ENCODE measurements at places on chromosomes 7 and 10.

- DNase-seq, result no peak
Measured at GRCh38 chr10:70425096-70425495, 16.4 kb downstream of the NODAL start.

DNA sequence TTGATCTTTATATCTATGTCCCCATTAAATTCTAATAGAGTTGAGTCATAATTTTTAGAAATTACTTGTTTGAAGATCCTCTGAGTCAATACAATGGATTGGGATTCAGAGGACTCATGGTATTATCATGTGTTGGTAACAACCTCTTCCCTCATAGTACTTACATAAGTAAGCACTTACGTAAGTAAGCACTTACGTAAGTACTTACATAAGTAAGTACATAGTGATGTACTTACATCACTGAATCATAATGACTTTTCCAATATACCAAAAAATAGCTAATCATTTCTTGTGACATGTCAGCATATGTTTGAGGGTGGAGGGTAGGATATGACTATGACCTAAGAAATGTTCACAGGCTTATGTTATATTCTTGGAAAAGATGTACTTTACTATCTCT is 740.5 kb downstream of the SORCS1 start:
- no peak for DNase-seq

GRCh38 chr10:13102002-13102794 is 2.2 kb downstream of the OPTN start:
- no peak for DNase-seq

DNA sequence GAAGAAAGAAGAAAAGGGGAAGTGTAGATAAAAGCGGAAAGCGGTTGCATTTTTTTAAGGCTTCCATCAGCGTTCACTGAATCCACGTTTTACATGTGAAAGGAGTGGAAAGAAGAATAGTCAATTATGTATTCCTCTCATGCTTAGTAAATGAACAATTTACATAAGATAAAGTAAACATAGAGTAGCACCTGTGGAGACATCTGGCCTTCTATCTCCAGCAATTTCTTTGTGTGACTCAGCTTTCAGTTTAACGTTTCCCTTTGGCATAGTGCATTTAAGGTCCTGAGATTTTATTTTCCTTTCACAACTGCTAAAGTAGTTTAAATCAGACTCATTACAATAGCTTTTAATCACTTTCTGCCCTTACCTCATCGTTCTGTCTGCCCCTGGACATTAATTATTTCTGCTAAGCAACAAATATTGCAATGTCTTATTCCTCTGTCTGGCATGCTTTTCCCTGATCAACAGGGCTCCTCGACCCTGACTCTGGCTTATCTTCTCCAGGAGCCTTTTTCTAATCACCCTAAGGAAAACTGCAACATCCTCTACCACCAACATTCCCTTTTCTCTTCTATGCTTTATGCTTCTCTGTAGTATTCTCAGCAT is 383.5 kb upstream of the VWC2 start:
- DNase-seq, result no peak

GRCh38 chr7:102107474-102108104 is 179.1 kb upstream of the SH2B2 start:
- DNase-seq, result no peak

- no peak for DNase-seq
Measured at GRCh38 chr10:132883391-132883881, 58.9 kb downstream of the CFAP46 start.

- no peak for DNase-seq
Measured at GRCh38 chr7:78039790-78040776, 241.5 kb downstream of the PHTF2 start.

DNA sequence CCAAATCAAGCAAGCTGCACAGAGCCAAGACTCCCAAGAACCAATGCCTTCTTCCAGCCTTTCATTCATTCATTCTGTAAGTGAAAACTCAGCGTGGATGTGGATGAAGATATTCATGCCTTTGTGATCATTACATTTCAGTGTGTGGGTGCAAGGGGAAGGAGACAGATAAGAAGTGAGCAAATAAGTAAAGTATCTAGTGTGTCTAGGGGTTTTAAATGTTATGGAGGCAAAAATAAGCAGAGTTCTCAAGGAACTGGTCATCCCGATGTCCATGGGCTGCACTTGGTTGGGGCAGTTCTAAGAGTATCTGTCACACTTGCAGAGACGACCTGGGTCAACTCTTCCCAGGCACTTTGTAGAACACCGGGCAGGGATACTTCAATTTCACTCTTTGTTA is 149.1 kb downstream of the KIAA1217 start:
- DNase-seq, result no peak

DNA sequence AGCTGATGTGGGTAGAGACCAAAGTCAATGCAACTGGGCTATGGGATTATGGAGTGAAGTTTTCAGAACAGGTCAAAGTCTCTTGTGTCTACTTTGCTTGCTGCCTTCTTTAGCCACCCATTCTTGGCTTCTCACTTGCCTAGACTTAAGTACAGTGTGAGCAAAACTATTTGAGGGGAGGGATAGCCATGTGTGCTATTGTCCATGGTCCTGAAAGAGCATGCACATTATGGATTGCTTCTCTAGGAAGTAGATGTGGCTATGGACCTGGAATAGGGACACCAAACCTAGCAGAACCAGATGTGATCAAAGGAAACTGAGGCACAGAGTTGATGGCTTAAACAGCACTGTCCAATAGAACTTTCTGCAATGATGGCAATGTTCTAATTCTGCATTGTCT is 81.9 kb upstream of the ZNF800 start:
- no peak for DNase-seq

DNA sequence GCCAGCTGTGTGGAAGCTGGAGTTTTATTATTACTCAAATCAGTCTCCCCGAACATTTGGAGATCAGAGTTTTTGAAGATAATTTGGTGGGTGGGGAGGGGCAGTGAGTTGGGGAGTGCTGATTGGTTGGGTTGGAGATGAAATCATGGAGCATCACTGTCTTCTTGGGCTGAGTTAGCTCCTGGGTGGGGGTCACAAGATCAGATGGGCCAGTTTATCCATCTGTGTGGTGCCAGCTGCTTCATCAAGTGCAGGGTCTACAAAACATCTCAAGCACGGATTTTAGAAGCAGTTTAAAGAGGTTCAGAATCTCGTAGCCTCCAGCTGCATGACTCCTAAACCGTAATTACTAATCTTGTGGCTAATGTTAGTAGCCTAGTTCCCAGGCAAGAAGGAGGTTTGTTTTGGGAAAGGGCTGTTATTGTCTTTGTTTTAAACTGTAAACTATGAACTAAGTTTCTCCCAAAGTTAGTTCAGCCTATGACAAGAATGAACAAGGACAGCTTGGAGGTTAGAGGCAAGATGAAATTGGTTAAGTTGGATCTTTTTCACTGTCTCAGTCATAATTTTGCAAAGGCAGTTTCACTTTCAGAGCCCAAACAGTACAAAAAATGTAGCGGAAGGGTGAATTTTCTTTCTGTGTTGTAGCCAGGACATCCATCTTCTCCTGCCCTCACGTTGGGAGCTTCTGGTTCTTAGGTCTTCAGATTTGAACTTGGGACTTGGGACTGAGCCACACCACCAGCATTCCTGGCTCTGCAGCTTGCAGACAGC is 43.1 kb downstream of the KLF6 start:
- DNase-seq, result no peak

GRCh38 chr7:105653441-105654005 is 72.2 kb upstream of the EFCAB10 start:
- no peak for DNase-seq

DNA sequence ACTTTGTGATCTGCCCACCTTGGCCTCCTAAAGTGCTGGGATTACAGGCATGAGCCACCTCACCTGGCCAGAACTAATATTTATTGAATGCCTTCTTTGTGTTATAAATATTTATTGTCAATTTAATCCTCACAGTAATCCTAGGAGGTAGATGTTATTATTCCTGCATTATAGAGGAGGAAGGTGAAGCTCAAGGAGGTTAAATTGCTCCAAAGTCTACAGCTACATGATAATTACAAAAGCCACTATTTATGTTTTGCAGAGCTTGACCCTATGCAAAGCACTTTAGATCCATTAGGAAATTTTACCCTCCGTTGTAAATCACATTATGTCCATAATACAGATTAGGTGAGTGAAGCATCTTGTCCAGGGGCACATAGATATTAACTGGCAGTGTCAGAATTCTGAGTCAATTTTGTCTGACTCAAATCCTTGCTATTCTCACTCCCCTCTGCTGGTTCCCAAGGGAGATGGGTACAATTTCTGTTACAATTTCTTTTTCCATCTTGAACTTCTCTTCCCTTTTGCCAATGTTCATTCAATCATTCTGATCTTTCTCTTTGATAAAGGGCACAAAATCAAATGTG is 25.7 kb upstream of the CDK14 start:
- DNase-seq, result no peak

DNA sequence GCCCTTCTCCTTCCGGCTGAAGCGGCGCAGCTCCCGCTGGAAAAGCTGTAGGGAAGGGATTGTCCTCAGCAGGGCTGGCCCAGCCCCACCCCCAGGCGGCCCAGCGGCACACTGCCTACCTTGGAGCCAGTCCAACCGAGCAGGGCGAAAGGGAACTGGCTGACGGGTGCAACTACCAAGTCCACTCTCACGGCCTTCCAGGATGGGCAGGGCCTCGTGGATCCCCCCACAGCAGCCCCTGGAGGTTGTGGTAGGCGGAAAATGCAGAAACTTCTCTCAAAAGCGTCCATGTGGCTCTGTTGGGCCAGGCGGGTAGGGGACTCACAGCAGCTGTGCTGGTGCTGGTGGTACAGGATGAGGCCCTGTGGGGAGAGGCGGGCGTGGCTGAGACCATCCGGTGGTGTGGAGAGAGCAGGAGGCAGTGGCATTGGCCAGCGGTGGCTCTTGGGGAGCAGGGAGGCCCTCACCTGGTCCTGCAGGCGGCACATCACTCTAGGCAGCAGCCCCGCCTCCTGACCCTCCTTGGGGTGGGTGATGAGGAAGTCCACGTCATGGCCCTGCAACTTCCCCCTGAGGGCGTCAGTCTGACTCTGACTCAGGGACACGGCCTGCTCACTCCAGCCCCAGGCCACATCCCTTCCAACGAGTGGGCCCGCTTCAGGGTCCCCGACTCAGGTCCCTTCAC is 8.4 kb upstream of the PGAM2 start:
- DNase-seq, result no peak

- DNase-seq, result no peak
Measured at GRCh38 chr7:26723129-26723528, 141.3 kb downstream of the SKAP2 start.

- DNase-seq, result no peak
Measured at GRCh38 chr10:24184455-24184854, 24.5 kb upstream of the KIAA1217 start.

- DNase-seq, result no peak
Measured at GRCh38 chr10:33501161-33501560, 166.7 kb upstream of the NRP1 start.

GRCh38 chr7:38186593-38187314 is 8.7 kb downstream of the STARD3NL start:
- no peak for DNase-seq

- DNase-seq, result no peak
Measured at GRCh38 chr7:44647981-44648714, 41.7 kb downstream of the OGDH start.

DNA sequence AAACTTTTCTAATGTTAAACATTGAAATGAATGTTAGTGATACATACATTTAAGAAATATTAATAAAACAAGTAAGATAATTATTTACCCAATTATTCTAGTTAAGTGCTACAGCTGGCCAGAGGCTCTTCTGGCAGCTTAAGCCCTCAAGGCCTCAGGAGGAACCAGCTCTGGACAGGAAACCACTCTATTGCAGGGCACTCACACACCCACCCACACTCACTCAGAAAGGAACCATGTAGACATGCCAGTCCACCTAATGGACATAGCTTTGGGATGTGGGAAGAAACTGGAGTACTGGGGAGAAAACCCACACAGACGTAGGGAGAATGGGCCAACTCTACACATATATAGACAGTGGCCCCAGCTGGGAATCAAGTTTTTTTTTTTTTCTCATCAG is 28.2 kb downstream of the UMAD1 start:
- no peak for DNase-seq

- DNase-seq, result no peak
Measured at GRCh38 chr10:22750131-22750530, 35.8 kb upstream of the PIP4K2A start.

DNA sequence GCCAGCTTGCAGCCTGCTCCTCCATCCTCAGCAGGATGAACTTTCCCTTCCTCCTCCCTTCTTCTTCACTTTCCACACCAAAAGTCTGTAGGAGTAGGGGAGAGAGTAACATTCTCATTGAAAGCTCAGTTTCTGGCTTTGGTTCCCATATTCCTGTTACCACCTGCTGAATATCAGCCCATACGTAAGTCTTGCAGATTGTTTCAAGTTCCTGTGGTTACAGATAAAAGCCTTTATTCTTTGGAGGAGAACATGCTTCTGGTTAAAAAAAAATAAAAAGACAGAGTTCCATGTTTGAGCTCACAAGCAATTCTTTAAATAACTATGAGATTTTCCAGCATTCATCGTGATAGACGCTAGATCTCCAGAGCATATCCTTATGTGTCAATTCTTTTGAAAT is 637.3 kb downstream of the SUGCT start:
- DNase-seq, result no peak

- DNase-seq, result peak; percentile 18
Measured at GRCh38 chr7:91628742-91629141, 251.8 kb downstream of the MTERF1 start.

DNA sequence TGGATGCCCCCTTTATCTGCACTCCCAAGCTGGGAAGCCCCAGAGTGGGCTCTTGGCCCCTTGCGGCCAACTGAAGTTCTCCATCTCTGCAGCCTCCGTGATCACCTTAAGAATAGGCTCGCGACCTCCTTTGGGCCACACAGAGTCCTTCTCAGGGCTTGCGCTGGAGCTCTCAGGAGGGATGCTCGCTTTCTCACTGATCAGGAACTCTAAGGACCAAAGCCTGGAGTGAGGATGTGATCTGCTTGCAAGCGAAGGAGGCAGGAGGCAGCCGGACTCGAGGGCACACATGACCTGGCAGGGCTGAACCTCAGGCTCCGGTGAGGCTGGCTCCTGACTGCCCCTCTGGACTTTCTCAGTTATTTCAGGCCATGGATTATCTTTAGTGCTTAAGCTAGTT is 192.1 kb upstream of the MKI67 start:
- DNase-seq, result no peak

GRCh38 chr10:78924319-78925003 is 144.3 kb upstream of the ZMIZ1 start:
- DNase-seq, result no peak

GRCh38 chr7:117082647-117083046 is 129.3 kb downstream of the ST7 start:
- no peak for DNase-seq

- DNase-seq, result no peak
Measured at GRCh38 chr7:28933846-28934320, 24.2 kb downstream of the TRIL start.

DNA sequence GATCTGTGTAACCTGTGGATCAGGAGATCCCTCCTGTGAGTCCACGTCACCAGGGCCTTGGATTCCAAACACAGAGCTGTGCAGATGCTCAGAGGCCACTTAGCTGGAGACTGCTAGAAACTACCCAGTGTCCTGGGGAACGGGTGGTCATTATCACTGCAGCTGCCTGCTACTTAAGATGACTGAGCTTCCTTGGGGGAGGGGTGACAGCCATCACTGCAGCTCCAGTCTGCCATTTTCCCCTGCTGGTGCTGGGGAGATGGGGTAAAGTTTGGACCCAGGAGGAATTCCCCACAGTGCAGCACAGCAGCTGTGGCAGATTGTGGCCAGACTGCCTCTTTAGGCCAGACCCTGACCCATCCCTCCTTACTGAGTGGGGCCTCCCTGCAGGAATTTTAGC is 78.8 kb upstream of the VOPP1 start:
- DNase-seq, result no peak
